T-helper 2 cell treated with Interferon-gamma antibody and Interleukin-4, amounts not matched to agents 5 μg/mL and 100 μg/mL, for 36 hours (primary cell): ENCODE measurements at places on chromosomes 5 and 9.

- DNase-seq: no peak
Measured at GRCh38 chr5:54558362-54558761, 40.8 kb downstream of the SNX18 start.

- no peak for DNase-seq
Measured at GRCh38 chr5:137305971-137306602, 193.0 kb downstream of the SPOCK1 start.

DNA sequence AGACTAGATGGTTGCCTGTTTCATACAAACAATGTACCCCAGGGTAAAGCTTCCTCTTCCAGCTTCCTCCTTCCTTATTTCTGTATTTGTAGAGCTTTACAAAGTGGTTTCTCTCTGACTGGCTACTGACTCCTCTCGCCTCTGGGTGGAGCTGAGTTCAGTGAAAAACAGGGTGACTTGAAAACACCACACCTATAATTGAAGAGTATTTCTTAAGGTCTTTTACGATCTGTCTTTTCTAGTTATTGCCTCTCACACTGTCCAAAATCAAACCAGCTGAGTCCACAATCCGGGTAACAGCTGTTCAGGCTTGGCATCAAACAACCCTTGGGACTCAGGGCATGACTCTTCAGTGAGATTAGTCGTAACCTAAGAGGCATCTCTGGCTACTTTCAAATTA, 200.4 kb downstream of the ARRDC3 start:
- DNase-seq: no peak

- no peak for DNase-seq
Measured at GRCh38 chr5:8752595-8752994, 793.3 kb downstream of the SEMA5A start.

GRCh38 chr9:115593587-115594091, 475.7 kb upstream of the TNC start:
- DNase-seq: no peak

DNA sequence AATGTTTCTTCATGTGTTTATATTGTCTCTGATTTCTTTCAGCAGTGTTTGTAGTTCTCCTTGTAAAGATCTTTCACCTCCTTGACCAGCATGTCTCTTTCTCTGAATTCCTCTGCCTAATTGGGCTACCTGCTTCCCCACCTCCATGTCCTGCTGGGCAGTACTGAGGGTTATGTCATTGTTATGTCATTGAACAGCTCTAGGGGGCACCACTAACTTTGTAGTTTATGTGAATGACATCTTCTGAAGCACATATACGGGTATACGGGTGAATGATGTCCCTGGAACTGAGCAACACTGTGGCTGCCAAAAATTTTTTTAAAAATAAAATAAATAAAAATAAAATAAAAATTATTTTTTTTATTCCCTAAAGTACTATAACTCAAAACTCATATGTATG, 16.9 kb upstream of the SNCAIP start:
- no peak for DNase-seq

GRCh38 chr9:89234205-89235067, 55.8 kb upstream of the SHC3 start:
- peak; percentile 33 for DNase-seq

- no peak for DNase-seq
Measured at GRCh38 chr9:136303825-136304416, at the start of gene CCDC187. TSS of gene CCDC187 (minus strand) at chr9:136304094. CDS start at chr9:136303830, 264 bp downstream.

GRCh38 chr5:141402553-141403243, at the start of gene PCDHGA9:
TSS of gene PCDHGA9 (plus strand) at chr5:141402778. CDS start at chr5:141402953, 175 bp downstream.
- no peak for DNase-seq

DNA sequence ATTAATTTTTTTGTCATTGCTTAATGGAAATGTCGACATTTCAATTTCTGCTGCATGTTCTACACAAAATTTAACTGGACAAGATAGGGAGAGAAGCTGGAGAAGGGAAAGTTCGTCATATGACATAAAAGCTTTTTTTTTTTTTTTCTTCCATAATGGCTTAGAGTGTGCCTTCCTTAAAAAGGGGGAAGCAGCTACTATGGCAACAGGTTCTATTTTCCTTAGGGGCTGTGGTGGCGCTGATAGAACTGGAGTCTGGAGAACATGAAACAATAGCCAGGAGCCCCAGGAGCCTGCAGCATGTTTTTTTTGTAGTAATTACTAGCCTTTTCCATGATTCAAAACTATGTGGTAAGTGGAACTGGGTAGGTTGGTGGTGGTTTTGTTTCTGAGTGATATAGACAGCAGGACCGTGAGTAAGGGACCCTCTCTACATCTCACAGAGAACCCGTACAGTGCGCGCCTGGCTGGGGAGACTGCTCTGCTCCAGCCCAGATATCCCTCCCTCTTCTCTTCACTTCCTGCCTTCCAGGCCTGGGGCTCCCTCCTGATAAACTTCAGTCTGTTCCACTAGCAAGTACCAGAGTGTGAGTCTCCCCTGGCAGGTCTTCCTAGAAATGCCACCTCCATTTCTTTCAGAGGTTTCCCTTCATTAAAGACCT, 301.6 kb downstream of the NR3C1 start:
- DNase-seq: peak; percentile 67

DNA sequence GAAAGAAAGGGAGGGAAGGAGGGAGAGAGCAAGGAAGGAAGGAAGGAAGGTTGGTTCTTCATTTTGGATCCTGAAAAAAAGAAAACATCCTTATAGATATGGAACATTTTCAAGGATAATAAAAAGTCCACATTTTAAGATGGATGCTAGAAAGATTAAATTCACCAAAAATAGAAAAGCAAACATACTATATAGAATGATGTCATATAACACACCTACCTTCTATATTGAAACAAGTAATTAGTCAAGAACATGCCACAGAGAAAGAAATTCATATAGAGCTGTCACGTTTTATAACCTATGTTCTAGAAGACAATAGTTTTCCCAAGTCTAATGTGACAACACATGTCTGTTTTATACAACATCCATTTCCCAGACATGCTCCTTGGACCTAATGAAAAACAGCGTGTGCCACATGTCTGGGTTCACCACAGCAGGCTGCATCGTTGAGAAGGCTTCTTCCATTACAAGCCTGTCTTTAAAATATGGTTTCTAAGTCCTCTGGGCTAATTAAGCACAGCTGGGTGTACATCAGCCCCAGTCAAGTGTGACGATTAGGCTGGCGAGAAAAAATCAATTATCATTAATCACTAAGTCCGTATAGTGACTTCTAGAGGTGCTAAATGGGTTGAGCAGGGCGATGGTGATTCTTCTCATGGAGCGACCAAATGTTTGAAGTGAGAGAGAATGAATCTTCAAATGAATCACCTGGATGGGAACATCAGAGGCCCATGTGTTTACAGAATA, 301.8 kb downstream of the TLE1 start:
- DNase-seq: no peak

- DNase-seq: no peak
Measured at GRCh38 chr5:111454198-111454622, 58.1 kb downstream of the STARD4 start.

DNA sequence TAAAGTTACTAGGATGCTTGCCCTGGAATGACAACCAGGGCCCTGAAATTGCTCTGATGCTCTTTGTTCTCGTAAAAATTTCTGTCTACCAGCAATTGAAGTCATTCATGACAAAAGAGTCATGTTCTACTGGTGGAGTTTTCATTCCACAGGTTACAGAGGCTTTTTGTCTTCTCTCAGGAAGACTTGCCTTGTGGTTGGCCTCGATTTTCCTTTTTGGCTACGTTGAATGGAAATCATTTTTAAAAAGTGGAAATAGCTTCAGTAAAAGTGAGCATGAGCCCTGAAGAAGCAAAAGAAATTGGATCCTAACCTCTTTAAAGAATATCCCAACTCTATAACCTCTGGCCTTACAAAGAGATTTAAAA, 255.2 kb downstream of the AOPEP start:
- no peak for DNase-seq

DNA sequence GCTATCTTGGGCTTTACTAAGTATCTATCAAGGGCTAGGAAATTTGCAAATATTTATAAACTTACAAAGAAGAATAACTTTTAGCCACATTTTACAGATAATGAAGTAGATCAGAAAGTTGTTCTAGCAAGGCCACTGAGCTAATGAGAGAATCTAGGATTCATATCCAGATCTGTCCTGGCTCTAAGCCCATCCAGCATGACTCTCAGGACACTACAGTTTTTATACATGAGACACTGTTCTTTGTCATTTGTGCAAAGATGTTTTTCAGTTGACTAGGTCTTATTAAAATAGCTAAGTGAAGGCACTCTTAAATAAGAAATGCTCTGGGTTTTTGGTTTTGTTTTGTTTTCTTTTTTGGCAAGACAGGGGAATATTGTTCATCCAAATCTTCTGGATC, 273.1 kb downstream of the GABRB2 start:
- DNase-seq: no peak

- DNase-seq: no peak
Measured at GRCh38 chr9:99561961-99562565, 259.6 kb upstream of the NR4A3 start.

GRCh38 chr5:107670932-107671741, at the start of gene EFNA5:
TSS of gene EFNA5 (minus strand) at chr5:107670937.
- peak; percentile 20 for DNase-seq

DNA sequence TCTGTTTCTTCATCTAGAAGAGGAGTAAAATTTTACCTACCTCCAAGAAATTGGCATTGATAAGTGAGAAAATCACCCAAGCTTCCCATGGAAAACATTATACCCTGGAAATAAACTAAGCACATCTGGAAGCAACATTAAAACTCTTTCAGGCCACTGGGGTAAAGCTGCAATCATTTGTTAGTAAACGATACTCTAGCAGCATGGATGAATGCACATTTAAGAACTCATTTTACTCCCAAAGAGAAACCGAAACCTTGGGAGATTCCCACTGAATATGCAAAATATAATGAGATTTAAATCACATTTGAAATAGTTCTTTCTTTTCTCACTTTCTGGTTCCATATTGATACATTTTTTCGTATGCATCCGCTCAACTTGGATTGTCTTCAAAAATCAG, 467.5 kb downstream of the EFNA5 start:
- DNase-seq: no peak

DNA sequence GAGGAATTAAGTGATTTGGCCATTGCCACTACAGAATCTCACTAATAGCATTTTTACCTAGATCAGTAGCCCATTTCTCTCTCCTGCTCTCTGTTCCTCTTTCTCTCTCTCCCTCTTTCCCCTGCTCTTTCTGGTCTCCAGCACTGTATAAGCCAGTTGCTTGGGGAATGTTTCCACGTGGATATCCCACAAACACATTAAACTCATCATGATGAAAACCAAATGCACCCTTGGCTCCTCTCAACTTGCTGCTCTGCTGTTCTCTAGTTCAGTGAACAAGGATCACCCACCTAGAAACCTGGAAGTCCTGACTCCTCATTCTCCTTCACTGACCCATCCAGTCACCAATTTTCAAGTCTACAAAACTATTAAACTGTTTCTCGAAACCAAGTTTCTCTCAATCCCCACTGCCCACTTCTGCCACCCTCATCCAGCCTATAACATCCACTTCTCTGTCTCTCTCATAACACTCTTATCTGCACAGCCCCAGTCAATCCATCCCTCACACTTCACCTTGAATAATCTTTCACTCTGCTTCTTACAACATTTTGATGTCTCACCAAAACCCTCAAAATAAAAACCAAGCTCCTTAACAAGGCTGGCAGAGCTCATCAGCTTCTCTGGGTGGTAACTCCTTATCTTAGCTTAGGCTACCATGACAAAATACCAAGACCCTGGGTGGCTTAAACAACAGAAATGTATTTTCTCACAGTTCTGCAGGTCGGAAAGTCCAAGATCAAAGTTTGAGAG, 79.3 kb downstream of the ARL15 start:
- no peak for DNase-seq

- DNase-seq: no peak
Measured at GRCh38 chr5:174044466-174045254, 846 bp upstream of the NSG2 start.

GRCh38 chr9:134589748-134590147, 51.9 kb upstream of the COL5A1 start:
- DNase-seq: no peak

DNA sequence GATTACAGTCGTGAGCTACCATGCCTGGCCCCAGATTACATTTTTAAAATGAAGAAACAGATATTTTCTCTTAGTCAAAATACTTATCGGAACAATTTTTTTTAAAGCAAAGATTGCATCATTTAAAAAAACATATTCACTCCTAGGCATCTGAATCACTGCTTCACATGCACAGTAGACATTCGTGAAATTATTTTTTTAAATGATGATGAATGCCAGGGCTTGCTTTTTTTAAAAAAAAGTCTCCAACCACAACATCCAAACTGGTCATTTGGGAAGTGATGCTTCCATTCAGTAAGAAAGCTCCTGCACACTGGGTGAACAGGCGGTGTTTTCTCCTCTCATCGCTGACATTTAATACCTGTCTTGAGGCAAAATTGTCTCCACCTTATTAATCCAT, 223.0 kb upstream of the DMRT1 start:
- no peak for DNase-seq

- no peak for DNase-seq
Measured at GRCh38 chr9:107717529-107718314, 228.2 kb upstream of the KLF4 start.

- DNase-seq: no peak
Measured at GRCh38 chr9:72006501-72006900, 53.9 kb downstream of the C9orf57 start.

- DNase-seq: no peak
Measured at GRCh38 chr5:123673107-123673506, 161.1 kb downstream of the CSNK1G3 start.

DNA sequence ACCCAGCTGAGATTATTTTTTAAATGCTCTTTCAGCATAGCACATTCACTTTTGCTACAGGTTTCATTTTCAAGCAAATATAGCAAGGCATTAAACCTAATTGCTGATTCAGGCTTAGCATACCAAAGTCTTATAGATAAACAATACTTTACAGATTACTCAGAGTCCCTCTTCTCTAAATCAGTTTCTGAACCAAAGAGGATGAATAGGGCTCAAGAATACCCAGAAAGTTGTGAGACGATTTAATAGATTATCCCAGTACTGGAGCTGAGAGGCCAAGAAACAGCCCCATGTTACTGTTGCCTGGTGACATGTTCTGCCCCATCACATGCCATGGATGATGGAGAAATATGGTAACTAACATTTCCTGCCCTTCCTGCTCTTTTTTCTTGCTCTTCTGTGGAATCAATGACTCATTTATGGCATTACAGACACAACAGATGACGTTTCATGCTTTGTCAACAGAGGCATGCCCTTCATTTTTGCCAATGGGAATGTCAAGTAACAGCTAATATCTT, 18.1 kb upstream of the SSBP2 start:
- no peak for DNase-seq

- DNase-seq: no peak
Measured at GRCh38 chr5:164244-164643, 27.1 kb upstream of the LRRC14B start.

DNA sequence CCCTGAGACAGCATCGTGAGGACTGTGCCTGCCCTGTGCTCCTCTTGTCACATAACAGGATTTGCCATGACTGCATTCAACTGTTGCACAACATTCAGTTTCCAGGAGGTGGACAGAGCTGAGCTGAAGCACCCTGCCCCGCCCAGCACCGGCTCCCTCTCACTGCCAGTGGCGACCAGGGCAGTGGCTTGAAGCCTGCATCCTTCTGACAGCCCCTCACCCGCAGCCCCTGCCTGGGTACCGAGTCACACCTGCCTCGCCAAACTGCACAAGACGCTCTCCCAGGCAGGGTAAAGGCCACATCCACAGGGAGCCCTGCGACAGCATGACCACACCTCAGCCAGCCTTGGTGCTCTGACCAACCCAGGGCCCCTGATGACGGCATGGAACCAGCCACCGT, 59.9 kb upstream of the ZNF354A start:
- no peak for DNase-seq
